ENCODE measurements at places on chromosomes 3 and 15.

- DNase-seq: no peak
Observed at GRCh38 chr3:56347219-56347871, 120.9 kb downstream of the ERC2 start.

GRCh38 chr15:40332113-40332781 is 8.5 kb downstream of the CCDC9B start:
- no peak for DNase-seq

- DNase-seq: peak; percentile 39
Observed at GRCh38 chr3:97793420-97794019, 28.3 kb upstream of the CRYBG3 start.

DNA sequence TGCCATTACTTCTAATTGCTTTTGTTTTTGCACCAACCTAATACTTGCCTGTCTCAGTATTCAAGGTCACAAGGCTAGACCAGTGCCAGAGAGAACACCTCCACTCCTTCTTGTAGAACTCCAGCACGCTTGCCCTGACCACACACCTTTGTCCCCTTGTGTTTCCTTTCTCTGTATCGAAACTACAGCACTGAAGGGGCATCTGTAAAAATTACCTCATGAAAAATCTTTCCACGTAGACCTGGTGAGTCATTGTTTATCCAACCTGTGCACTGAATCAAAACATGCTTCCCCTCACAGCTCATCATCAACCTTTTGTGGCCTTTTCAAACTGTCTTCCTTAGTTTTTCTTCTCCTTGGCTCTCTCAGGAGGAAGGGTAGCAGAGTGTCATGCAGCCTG is 259.5 kb downstream of the THRB start:
- no peak for DNase-seq

GRCh38 chr15:48875241-48875960 is 2.5 kb upstream of the EID1 start:
- DNase-seq: no peak

DNA sequence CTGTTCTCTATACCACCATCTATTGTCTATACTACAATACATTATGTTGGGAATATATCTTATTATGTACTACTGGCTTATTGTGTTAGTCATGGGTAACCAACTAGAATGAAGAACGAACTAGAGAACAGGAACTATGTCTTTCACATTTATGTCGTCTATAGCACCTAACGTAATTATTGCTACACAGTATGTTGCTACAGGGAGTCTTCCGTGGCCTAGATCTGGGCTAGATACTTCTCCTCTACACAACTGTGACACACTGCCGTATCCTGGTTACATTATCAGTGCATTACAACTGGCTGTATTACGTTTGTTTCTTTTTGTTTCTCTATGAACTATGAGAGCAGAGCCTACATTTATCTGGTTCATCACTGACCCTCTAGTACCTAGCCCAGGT is 34.0 kb downstream of the SCG5 start:
- DNase-seq: no peak

GRCh38 chr15:29053661-29054131 is 167.9 kb downstream of the APBA2 start:
- no peak for DNase-seq

GRCh38 chr15:41079717-41080116 is 36.4 kb downstream of the INO80 start:
- DNase-seq: no peak

DNA sequence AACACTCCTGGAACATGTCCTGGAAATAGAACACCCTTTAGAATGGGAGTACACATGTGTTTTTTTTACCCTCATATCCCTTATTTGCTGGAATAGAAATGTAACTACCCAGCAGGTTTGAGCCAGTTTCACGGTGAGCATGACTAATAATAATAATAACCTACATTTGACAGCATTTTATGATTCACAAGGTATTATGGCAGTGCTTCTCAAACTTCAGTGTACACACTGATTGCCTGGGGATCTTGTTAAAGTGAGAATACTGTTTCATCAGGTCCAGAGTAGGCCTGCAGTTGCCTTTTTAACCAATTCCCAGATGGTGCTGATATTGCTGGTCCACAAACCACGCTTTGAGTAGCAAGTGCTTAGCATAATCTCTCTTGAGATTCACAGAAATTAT is 63.9 kb downstream of the NFKBIZ start:
- no peak for DNase-seq

DNA sequence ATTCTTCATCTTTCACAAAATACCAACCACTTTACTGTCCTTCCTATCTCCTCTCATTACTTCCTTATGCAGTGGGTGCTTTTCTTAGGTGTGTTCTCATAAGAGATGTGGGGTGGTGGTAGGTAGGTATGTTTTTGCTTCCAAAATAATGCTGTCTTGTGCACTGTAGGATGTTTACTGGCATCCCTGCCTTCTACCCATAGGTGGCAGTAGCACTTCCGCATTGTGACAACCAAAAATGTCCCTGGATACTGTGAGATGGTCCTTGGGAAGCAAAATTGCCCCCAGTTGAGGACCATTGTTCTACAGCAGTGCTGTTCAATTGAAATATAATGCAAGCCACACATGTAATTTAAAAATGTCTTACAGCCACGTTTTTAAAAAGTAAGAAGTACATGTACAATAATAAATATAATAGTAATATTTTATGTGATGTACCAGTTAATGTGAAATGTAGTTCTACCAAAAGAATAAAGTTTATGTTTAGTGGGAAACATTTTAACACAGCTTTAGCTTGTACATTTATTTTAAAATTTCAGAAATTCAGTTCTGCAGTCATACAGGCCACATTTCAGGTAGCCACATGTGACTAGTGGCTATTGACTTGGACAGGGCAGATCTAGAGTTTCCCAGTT is 75.2 kb downstream of the NEO1 start:
- DNase-seq: peak; percentile 7

DNA sequence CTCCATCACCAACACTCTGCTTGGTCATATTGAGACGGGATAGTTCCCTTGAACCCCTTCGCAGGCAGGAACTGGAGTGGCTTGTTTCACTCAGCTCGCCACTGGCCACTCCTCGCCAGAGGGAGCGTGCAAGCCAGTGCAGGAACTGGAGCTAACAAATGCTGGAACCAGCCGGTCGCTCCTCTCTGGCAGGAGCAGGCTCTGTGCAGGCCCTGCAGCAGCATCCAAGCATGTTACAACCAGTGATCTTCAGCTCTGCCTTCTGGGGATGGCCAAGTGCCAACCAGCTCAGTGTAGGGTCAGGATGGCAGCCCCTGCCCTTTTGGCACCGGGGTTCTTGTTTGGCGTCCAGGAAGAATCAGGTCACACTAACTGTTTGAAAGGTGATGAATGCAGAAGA is 329.0 kb upstream of the AZI2 start:
- DNase-seq: no peak

- DNase-seq: no peak
Observed at GRCh38 chr3:64977308-64978100, 289.7 kb upstream of the ADAMTS9 start.

DNA sequence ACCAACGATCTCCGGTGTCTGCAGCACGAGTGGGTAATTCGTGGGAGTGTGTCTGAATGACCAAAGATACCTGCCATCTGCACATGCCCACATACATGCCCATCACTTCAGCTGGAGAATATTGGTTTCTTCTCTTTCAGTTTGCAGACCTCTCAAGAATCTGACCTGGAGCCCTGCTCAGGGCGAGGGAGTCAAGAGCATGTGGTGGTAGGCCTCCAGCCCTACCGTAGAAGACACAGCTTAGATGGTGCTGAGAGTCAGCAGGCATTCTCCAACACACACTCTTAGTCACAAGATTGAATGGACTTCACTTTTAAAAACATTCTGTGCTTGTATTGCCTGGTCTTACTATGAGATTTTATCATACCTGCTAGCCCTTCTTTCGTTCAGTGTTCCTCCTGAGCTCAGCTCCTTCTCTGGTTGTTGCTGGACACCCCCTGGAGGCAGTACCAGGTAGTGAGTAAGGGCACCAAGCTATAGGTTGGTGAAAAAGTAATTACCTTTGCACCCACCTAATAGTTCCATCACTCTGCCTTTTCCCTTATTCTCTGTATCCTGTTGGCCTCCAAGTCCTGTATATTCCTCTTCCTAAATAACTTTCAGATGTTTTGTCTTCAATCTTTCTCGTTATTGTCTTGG is 252.0 kb downstream of the CACNA2D3 start:
- DNase-seq: no peak

DNA sequence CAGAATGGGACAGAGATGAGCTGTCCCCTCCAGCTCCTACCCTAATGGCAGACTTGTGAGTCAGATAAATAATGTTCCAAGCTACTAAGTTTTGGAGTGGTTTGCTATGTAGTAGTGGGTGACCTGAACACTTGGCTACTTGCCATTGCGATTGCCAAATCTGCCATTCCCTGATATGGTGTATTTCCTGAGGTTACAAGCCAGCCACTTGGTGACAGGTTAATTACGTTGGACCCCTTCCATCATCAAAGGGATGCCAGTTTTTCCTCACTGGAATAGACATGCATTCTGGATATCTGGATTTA is 33.6 kb downstream of the MORF4L1 start:
- DNase-seq: peak; percentile 94

- DNase-seq: no peak
Observed at GRCh38 chr3:179005706-179006105, 65.9 kb downstream of the ZMAT3 start.

DNA sequence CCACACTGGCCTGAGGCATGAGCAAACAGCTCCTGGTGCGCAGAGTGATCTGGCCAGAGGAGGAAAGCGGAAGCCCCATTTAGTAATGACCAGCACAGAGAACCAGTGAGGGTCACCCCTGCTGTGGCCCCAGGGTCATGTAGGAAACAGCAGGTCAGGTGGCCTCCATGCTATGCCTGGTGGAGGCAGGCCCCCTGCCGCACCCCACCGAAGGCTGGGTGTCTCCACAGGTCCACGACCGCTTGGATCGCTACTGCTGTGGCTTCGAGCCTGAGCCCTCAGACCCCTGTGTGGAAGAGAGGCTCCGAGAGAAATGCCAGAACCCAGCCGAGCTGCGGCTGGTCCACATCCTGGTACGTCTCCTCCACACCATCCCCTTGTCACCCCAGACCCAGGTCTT is 52.6 kb downstream of the POMGNT2 start:
- no peak for DNase-seq

GRCh38 chr3:143100451-143100850 is 19.1 kb upstream of the CHST2 start:
- no peak for DNase-seq

DNA sequence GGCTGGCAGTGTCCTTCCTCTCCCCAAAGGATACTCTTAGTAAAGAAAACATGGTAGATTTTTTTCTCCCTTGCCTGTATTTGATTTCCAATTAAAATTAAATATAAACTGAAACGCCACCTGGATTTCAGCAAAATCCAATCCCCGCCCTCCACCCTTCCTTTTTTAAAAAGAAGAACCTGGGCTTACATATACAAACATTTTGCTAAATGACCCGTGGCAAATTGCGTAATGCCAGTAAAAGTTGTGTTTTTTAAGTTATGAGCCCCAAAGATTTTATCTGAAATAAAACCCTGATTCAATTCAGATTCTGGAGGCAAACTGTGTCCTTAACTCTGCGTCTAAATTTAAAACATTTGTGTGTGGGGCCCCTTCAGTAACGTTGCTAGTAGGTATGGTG is 403.0 kb downstream of the FOXP1 start:
- DNase-seq: no peak

GRCh38 chr3:198112031-198112430 is 152.0 kb downstream of the LMLN start:
- no peak for DNase-seq

- peak; percentile 60 for DNase-seq
Observed at GRCh38 chr3:188627652-188628051, 473.7 kb downstream of the LPP start.

- DNase-seq: no peak
Observed at GRCh38 chr3:107543666-107544065, 20.9 kb downstream of the BBX start.

GRCh38 chr3:134072881-134073582 is 43.3 kb upstream of the SLCO2A1 start:
- DNase-seq: no peak

DNA sequence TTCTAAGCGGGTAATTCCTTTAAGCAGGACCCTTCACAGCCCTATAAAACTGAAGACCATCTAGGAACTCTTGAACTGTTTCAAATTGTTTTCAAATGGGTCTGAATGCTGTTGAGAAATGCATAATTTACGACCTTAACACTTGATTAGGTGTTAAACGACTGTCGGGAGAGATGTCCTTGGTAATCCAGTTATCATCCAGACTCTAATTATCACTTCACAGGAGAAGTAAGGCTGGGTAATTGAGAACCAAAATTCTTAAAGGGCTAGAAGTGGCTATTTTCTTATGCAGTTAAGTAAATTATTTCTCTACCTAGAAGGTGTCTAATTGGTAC is 276.7 kb upstream of the TBC1D5 start:
- DNase-seq: no peak

DNA sequence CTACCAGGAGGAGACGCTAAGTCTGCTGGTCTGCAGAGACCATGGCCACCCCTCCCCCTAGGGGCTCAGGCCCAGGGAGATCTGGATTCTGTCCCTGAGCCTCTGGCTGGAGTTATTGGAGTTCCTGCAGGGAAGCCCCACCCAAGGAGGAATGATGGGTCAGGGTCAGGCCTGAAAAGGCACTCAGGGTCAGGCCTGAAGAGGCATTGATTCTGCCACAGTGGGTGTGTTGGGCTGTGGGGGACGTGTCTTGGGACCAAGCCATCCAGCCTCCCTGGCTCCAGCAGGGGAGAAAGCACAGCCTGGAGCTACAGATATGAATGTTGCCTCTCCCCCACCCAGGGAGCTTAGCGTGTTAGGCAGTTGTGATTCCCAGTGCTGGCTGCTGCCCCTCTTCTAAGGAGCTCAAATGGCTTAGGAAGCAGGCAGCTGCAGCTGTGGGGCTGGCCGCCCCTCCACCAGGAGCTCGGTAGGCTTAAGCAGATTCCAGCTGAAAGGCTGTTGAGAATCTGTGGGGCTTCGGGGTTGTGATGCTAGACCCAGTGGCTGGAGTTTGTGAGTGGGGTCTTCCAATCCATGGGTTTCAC is 176.7 kb downstream of the CHL1 start:
- no peak for DNase-seq

- DNase-seq: no peak
Observed at GRCh38 chr3:10713656-10714055, 102.4 kb upstream of the SLC6A11 start.

- DNase-seq: peak; percentile 84
Observed at GRCh38 chr3:16102905-16103364, 71.5 kb upstream of the GALNT15 start.

DNA sequence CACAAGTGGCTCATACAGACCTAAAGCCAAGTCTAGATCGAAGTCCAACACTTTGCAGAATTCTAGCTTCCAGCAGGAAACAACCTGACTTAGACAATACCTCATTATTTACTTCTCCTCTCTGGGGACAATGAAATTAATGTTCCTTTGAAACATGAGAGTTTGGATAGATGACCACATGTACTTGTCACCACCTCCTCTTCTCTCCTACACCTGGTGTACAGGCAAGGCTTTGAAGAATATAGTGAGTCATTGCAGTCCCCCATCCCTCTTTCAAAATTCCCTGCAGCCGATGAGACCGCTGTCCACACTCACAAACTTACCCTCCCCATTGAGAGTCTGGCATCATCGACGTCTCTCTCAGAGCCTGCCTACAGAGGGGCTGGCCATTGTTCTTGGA is 189.0 kb upstream of the HES1 start:
- no peak for DNase-seq

DNA sequence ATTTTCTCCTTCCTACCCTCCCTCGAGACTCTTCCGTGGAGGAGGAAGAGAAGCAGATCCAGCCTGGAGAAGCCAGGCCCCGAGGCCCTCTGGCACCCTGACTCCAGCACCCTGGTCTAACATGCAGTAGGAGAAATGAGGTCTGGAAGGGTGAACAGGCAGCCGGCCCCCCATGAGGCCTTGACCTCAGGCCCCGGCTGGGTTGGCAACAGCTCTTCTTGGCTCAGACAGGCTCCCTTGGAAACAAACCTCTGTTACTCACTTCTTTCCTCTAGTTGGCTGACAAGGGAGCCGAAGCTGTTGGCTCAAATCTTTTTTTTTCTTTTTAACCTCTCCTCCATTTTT is 73.4 kb downstream of the CPN2 start:
- DNase-seq: no peak

All from HS-27A (cell line).